Activated CD4-positive, alpha-beta T cell treated with anti-CD3 and anti-CD28 coated beads, Interleukin-2, amount 10 ng/mL, durations not matched to agents 7 days and 5 days (primary cell): ENCODE measurements at places on chromosomes 1 and 21. TPM values are rescaled to one million over a fixed set of nuclear protein-coding genes. Genes with fewer than 3 reads are reported as not detected.

The SGIP1 gene
- not detected for total RNA-seq

The BSND gene
- 0.05 TPM for total RNA-seq

The CHRM3 gene
- total RNA-seq = 0.05 TPM

The FAM151A gene
- total RNA-seq = not detected

The PLD5 gene
- total RNA-seq = not detected

The A3GALT2 gene
- total RNA-seq = not detected

The S100A7 gene
- total RNA-seq = not detected

The TDRD5 gene
- not detected for total RNA-seq

The RRP1B gene
- total RNA-seq = 48.1 TPM

DNA sequence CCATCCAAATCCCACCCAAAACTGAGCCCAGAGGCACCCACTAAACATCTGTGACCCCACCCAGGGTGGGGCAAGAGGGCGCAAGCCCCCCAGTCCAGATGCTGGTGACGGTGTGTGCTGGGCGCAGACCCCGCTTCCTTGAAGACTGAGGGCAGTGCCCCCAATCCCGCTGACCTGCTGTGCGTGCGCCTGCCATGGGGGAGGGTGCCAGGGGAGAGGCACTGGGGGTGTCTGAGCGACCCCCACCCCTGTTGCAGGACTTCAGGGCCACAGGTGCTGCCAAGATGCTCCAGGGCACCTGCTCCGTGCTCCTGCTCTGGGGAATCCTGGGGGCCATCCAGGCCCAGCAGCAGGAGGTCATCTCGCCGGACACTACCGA lies 13.3 kb downstream of the COL6A2 start:
- no peak overlapping the region for H3K4me3 ChIP-seq
- no peak for DNase-seq
- no peak overlapping the region for H3K27ac ChIP-seq
- H3K4me1 ChIP-seq = no peaks in the 10 kb centered on the region
- peaks cover 4% of the 10 kb centered on the region for H3K27me3 ChIP-seq

GRCh38 chr1:245579881-245580280 lies 425.1 kb downstream of the KIF26B start:
- no peak for DNase-seq
- H3K27me3 ChIP-seq = no peaks in the 10 kb centered on the region
- no peak overlapping the region for H3K4me3 ChIP-seq
- no peaks in the 10 kb centered on the region for H3K36me3 ChIP-seq

- no peak overlapping the region for H3K27ac ChIP-seq
- no peaks in the 10 kb centered on the region for H3K27me3 ChIP-seq
- H3K4me3 ChIP-seq = no peak overlapping the region
- no peaks in the 10 kb centered on the region for H3K4me1 ChIP-seq
- H3K36me3 ChIP-seq = peaks cover 4% of the 10 kb centered on the region
- DNase-seq = no peak
Observed at GRCh38 chr1:172421974-172422604, 1.6 kb downstream of the C1orf105 start.

DNA sequence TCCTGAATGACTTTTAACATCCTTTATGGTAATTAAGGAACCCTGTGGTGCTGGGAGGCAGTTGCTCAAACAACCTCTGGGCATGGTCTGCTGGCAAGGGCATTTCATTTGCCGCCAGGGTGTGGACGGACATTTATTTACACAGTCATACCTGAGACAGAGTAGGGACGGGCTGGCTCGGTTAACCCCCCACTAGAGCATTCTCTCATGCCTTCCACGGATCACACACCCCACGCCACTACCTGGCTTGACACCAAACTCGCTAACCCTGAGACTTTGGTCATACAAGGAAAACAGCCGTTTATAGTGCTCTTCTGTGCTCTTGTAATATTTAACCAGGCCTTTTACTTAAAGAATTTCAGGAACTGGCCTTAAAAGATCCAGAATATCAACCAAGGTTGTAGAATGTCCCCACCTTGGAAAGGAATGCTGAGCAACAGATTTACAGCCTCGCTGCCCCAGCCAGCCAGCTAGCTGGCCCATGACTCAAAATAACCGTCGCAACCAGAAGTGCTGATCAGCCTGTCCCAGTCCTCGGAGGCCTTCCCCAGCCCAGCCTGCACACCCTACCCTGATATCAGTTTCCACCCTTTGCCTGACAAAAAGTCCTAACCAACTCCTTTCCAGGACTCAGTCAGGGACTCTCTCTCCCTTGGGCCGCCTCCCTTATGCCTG lies 6.5 kb upstream of the PDXK start:
- DNase-seq = no peak
- no peaks in the 10 kb centered on the region for H3K36me3 ChIP-seq
- H3K27me3 ChIP-seq = peaks cover 28% of the 10 kb centered on the region
- peak overlapping the region; percentile 25 for H3K27ac ChIP-seq
- no peaks in the 10 kb centered on the region for H3K4me1 ChIP-seq

DNA sequence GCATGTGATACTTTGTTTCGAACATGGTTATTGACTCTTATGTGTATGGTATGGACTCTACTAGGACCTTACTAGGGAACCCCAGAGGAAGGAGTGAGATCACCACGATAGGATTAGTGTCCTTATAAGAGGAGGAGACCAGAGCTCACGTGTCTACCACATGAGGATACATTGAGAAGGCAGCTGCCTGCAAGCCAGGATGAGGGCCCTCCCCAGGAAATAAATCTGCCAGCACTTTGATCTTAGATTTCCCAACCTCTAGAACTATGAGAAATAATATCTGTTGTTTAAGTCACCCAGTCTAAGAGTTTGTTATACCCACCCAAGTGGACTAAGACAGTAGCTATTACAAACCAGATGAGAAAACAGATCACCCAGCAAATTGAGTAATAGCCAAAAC lies 559.3 kb upstream of the USP24 start:
- DNase-seq = no peak
- no peak overlapping the region for H3K27ac ChIP-seq
- no peaks in the 10 kb centered on the region for H3K36me3 ChIP-seq
- H3K4me3 ChIP-seq = no peak overlapping the region

- no peak overlapping the region for H3K4me3 ChIP-seq
- no peaks in the 10 kb centered on the region for H3K36me3 ChIP-seq
- DNase-seq = no peak
- no peaks in the 10 kb centered on the region for H3K4me1 ChIP-seq
Observed at GRCh38 chr21:17548262-17548661, 35.4 kb downstream of the CXADR start.

DNA sequence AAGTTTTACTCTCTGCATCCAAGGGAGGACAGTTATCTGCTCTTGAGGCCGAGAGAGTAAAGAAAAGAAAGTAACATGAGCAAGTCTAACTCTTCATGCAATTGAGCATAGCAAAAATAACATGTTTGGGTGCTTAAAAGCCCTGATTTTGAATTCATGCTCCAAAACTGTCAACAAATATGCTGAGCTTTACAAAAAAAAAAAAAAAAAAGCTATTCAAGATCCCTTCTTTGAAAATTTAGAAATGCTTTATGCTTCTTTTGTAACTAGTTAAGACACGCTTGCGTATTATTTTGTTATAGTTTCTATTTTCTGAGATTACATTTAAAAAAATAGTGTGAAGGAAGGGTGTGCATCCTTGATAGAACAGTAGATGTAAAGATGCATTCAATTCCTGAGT lies 1733.0 kb downstream of the MRPL39 start:
- DNase-seq = no peak
- no peaks in the 10 kb centered on the region for H3K36me3 ChIP-seq
- H3K27ac ChIP-seq = no peak overlapping the region
- no peaks in the 10 kb centered on the region for H3K4me1 ChIP-seq
- H3K27me3 ChIP-seq = no peaks in the 10 kb centered on the region

DNA sequence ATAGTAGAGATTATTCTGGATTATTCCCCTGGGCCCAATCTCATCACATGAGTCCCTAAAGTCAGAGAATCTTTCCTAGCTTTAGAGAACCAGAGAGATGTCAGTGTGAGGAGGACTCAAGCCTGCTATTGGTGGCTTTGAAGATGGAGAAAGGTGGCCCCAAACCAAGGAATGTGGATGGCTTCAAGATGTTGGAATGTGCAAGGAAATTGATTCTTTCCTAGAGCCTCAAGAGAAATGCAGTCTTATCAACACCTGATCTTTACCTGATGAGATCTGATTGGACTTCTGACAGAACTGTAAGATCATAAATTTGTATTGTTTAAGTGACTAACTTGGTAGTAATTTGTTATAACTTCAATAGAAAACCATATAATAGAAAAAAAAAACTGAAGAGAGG lies 51.0 kb downstream of the NME7 start:
- DNase-seq = no peak
- H3K4me3 ChIP-seq = no peak overlapping the region
- no peaks in the 10 kb centered on the region for H3K27me3 ChIP-seq

DNA sequence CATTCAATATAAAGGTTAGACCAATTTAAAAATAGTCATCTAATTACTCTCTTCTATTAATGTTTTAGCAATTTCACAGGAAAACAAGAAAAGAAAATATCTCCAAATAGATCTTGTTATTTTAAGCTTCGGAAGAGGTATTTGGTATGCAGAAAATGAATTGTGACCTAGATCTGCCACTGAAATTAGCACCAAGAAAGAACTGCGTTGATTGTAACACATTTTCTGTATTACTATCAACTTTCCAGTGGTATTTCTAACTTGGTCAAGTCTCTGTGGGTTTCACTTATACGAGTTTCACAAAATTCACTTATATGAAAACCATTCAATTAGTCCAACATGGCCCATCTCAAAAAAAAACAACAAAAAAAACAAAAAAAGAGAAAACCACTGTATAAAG lies 11.8 kb downstream of the RSBN1 start:
- H3K36me3 ChIP-seq = peaks cover 50% of the 10 kb centered on the region
- no peak for DNase-seq
- H3K27ac ChIP-seq = no peak overlapping the region
- H3K4me3 ChIP-seq = no peak overlapping the region

- DNase-seq = no peak
- no peak overlapping the region for H3K27ac ChIP-seq
- no peak overlapping the region for H3K4me3 ChIP-seq
- no peaks in the 10 kb centered on the region for H3K36me3 ChIP-seq
- H3K27me3 ChIP-seq = no peaks in the 10 kb centered on the region
- no peaks in the 10 kb centered on the region for H3K4me1 ChIP-seq
Observed at GRCh38 chr1:87615901-87616300, 287.2 kb downstream of the LMO4 start.

DNA sequence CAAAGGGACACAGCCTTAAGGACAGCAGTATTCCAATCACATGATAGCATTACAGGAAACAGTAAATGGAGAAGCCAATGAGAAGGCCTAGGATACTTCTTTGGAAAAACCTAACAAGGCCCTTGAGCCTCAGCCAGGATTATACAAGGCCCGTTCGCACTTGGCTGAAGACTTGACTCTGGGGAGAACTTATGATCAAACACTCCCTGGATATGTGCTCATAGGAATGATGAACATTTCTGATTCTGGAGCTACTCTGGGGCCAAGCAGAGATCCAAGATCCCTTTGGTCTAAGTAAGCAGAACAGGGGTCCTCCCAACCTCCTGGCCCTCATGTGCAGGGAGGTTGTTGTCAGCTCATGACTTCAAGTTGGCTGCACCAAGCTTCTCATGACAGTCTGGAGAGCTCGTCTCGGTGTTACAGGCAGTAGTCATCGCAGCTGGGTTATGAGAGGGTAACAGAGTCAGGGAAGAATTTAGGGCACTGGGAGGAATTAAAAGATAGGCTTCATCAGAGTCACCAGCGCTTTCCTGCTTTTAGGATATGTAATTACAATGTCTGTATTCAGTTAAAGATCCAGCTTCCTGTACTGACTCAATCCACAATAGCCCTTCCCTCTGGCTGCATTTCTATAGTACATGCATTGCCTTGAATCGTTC lies 92.5 kb upstream of the IRF2BP2 start:
- no peak for DNase-seq
- H3K27me3 ChIP-seq = peaks cover 9% of the 10 kb centered on the region
- H3K4me1 ChIP-seq = peaks cover 5% of the 10 kb centered on the region
- no peak overlapping the region for H3K27ac ChIP-seq
- H3K4me3 ChIP-seq = no peak overlapping the region
- peaks cover 4% of the 10 kb centered on the region for H3K36me3 ChIP-seq

DNA sequence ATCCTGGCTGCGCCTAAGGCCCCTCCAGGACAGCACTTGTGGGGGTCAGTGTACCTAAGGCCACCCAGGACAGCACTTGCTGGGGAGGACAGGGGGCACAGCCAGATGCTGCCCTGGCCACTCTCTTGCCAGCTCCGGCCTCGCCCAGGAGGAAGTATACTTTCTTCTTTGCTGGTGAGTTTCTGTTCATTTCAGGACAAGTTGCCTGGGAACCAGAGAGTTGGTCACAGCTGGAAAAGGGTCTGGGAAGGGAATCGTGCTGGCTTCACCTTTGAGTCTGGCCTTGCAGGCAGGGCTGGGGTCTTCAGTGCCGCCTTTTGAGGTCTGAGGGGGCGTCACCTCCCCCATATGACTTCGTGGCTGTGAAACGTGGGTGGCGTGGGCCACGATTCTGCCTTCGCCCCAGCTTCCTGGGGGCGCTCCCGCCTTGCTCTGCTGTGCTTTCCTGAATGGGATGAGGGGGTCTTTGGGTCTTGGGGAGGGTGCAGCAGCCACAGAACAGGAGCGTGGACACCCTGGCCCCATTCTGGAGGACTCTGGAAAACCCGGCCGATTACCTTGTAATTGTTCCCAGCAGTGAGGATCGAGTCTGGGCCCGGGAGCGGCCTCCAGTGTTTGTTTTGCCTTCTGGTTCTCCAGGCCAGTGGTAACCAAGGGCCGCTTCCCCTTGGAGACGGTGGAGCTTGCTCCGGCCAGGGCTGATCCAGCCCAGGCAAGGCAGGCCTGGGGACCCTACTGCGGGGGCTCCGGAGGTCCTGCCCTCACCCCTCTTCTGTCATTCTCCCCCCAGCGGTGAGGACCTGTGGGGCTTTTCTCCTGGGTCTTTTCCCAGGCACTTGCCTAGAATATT lies 45.9 kb downstream of the SPSB1 start:
- H3K4me3 ChIP-seq = no peak overlapping the region
- H3K27me3 ChIP-seq = no peaks in the 10 kb centered on the region
- no peak for DNase-seq
- H3K4me1 ChIP-seq = no peaks in the 10 kb centered on the region

GRCh38 chr1:246355411-246356230 lies 151.5 kb downstream of the SMYD3 start:
- peaks cover 4% of the 10 kb centered on the region for H3K36me3 ChIP-seq
- no peaks in the 10 kb centered on the region for H3K27me3 ChIP-seq
- no peak for DNase-seq
- H3K27ac ChIP-seq = no peak overlapping the region
- H3K4me3 ChIP-seq = no peak overlapping the region

- H3K27ac ChIP-seq = no peak overlapping the region
- H3K4me1 ChIP-seq = no peaks in the 10 kb centered on the region
- no peak overlapping the region for H3K4me3 ChIP-seq
- no peaks in the 10 kb centered on the region for H3K36me3 ChIP-seq
Observed at GRCh38 chr1:59601041-59601441, 213.7 kb upstream of the HOOK1 start.
